Upper lobe of left lung (tissue), 6 donors: ENCODE measurements at places on chromosomes 5 and 9.
A peak's percentile ranks its signal among the peaks of the same experiment; 100 is the strongest.

GRCh38 chr9:88754886-88755285 is 219.9 kb downstream of the NXNL2 start:
- no peak for DNase-seq

GRCh38 chr9:134359493-134360179 is 33.4 kb downstream of the RXRA start:
- no peak for DNase-seq

DNA sequence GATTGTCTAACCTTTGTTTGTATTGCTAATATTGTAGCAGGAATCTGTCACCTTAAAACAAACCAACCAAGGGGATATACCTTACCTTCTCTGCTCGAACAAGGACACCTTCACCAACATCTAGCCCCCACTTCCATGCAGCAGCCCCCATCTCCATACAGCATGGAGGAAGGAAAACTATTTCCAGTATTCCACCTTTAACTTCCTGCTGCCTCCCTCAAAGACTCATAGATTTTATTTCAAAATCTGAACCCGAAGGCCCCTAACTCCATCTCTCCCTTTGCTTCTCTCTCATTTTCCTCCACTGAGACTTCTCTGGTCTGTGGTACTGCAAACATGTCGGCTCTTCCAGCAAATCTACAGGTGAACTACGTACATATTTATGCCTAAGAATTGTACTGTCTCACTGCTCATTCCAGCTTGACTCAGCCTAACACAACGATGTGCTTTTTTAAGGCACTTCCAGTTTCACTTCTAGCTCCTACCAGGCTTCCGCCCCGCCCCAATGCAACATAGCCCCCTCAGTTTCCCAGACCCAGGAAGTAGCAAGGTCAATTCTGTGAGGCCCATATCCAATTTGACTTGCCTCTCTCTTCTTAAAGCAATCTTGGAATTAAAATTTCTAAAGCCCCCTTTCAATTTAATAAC is 70.7 kb upstream of the RNF38 start:
- DNase-seq, result peak; percentile 65

DNA sequence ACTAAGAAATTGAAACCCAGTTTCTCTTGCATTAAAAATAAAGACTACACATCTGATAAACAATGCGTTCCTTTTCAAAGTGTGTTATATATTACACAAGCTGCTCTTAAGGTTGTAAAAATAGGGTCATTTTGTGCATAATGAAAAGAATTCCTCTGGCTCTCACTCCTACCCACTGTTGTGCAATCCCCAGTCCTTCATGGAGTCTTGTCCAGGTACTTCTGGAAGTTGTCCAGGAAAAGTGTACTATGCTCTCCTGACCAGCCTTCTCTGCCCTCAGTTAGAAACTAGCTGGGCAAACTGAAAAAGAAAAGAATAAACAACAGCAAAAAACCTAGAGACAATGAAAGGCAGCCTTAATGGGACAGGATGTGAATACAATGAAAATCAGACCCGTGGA is 345.5 kb upstream of the PAPPA start:
- no peak for DNase-seq

DNA sequence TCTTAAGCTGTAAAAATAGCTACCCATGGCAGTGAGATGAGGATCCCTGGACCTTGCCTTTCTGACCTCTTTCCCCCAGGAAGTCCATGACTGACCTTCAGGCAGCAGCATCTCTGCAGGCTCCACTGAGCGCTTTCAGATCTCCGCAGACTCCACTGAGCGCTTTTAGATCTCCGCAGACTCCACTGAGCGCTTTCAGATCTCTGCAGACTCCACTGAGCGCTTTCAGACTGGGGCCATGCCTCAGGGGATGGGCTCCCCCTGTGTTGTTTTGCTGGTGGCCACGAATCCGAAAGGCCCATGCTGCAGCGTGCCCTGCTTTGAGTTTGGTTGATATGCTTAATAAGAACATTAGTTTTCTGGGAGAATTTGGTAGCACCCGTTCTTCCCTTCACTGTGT is 254.2 kb downstream of the FANCC start:
- DNase-seq, result no peak

DNA sequence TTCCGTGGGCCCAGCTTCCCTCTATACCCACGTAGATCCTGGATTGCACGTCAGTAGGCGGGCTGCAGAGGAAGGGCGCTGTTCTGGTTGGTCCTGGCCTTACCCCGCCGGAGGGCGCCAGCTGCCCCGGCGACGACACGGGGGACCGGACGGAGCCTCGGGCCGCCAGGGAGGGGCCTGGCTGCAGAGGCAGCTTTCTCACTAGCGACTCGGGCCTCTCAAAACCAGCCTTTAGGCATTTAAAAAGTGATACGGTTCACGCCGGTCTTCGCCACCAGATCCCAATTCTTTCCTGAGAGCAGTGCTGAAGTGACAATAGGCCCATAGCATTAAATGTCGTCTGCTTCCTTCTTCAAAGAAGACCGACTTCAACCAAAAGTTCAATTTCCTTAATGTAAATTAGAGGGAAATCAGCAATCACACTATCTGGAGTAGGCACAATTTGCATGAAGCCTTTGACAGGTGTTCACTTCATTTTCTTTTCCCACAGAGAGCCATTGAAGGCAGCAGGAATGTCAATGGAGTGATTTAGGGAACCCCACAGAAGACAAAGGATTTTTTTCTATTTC is 17.6 kb upstream of the UBE2D2 start:
- DNase-seq, result peak; percentile 80

DNA sequence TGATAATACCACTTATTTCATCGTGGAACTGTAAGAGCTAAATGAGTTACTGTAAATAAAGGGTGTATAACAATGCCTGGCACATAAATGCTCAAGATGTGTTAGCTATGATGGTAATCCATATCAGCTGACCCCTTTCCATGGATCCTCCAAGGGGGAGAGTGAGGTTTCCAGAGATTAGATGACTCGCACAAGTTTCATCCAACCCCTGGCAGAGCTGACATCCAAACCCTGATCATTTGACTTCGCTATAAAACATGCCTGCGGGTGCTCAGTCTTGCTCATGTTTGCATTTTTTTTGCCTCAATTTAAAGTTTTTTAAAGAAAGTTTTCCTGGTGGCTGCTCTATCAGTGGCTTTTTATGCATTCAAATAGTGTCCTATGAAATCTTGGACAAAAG is 145.7 kb upstream of the SMIM23 start:
- DNase-seq, result no peak

GRCh38 chr5:77882670-77883257 is 106.6 kb upstream of the TBCA start:
- DNase-seq, result no peak

DNA sequence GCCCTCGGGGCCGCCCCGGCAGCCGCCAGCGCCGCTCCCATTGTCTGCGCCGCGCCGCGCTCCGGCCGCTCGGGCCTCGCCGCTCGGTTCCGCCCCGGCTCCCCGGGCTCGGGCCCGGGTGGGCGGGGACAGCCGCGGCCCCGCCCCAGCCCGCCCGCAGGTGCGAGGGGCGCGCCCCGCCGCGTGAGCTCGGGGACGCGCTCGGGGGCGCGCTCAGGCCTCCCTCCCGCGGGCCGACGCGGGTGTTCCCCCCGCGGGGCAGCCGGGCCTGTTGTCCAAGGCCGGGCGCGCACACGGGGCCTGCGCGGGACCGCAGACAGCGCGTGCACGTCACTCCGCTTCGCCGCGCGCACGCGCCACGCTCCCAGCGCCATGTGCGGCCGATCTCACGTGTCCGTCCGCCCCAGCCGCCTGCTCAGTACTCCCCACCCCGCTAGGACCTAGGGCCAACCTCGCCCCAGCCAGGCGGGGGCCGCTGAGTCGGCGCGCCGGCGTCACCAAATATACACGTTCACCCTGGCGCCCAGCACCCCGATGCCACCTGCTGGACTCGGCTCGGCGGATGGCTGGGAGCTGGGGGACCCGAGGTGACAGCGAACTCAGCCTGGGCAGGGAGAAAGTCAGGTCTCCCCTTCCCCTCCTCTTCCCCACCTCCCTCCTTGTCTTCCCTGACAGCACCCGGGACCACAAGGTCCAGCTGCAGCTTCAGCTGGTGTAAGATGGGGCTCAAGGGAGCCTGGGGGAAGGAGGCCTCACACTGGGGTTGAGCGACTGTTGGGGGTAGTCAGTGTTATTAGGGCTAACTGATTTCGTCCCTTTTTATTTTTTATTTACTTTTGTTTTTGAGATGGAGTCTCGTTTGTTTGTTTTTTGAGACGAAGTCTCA is 14.3 kb downstream of the GBGT1 start:
- peak; percentile 98 for DNase-seq

GRCh38 chr5:123278284-123278683 is 144.9 kb downstream of the CEP120 start:
- DNase-seq, result no peak

GRCh38 chr5:127063257-127063913 is 9.9 kb downstream of the C5orf63 start:
- DNase-seq, result no peak

DNA sequence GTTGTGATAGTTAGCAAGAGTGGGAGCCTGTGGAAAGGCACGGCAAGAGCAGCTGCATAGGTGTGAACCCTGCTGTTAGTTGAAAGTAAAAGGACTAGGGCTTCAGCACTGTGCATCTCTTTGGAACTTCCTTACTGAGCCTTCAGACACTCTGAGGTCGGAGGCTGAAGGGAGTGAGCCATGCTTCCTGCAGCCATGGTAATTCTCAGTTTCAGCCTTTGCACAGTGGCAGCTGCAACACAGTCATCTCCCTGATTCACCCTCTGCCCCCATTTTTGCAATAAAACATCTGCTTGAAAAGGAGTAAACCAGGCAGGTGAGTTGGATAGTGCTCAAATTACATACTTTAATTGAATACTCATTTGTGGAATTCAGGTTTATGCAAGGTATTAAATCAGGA is 6.5 kb upstream of the TLE4 start:
- DNase-seq, result no peak

GRCh38 chr5:171573021-171573420 is 153.6 kb downstream of the FGF18 start:
- DNase-seq, result no peak

DNA sequence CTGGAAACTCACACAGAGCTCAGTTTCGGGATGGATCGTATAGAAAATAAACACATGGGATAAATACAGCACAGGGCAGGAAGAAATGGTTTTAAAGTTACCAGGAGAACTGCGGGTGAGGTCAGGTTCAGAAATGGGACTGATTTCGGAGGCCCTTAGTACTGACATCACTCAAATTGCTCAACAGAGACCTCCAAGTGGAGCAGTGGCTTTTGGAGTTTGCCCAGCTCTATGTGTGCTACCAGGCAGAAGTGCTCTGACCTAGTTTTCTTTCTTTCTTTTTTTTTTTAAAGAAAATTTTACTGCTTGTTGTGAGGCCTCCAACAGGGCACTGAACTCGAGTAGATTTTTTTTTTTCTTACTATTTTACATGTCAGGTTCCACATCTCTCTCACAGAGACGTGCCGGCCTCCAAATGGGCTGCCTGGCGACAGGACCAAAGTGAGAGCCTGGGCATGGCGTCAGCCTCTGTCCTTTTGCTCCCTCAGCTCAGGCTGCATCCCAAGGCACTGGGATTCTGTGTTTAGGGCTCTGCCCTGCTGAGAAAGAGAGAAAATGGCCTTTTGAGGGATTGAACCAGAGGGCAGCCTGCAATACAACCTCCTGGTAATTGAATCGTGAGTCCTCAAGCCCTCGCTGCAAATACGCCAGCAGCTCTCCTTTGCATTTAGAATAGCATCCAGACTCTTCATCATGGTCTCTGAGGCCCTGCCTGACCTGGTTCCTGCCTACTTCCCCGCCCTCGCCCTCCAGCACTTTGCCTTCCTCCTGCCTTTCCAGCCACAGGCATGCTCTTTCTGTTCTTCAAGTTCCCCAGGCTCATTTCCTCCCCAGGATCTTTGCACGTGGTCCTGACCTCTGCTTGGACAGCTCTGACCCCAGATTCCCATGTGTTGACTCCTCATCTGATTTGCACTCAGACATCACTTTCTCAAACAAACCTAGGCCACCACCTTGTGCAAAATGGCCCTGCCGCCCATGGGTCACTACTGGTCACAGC is 173.5 kb downstream of the FGF1 start:
- DNase-seq, result peak; percentile 63

GRCh38 chr9:71769175-71770161 is 1.2 kb upstream of the CEMIP2 start:
- peak; percentile 96 for DNase-seq

DNA sequence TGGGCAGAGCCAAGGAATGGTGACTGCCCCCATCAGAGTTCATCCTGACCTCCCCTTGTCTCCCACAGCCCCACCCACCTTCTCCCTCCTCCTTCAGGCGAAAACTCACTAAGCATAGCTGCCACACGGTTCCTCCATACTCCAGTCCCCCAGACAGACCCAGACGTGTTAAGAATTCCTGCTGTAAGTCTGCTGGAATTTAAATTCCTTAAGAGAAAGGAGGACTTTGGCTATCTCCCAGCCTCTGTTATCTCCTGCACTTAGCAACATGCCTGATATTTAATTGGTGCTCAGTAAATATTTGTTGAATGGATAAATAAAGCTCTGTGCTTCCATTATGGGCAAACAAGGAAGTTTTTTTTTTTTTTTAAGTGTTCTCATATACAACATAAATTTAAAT is 213.7 kb downstream of the RFK start:
- DNase-seq, result no peak

DNA sequence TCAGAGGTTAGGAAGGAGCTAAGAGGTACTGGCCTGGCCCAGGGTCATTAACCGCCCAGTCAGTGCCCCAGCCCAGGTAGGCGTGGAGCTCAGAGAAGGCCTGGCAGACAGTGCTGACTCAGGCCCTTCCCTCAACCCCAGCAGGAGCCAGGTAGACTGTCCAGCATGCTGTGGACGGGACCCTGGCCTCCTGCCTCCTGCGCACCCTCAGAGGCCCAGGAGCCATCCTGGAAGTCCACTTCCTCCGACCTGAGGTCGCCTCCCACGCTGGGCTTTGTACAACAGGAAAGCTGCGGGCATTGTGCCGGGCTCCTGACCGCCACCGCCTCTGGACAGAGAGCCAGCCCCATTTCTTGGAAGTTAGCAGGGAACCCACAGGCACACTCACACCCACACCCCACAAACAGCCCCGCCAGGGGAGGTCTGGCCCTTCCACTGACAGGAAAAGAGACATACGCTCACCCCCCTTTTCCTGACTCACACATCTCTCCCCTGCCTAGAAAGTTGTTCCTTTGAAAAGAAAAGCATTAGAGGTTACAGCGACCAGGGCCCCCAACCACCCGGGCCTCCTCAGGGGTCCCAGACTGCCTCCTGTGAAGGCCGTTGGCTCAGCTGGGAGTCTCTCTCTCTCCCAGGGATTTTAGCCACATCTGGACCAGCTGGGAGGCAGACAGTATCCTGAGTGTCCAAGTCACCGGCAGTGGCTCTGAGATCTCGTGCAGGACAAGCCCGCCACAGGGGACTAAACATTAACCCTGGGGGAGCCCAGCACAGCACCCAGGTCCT is 7.7 kb downstream of the RALGDS start:
- peak; percentile 75 for DNase-seq

- DNase-seq, result no peak
Observed at GRCh38 chr9:19624519-19624918, 164.3 kb downstream of the SLC24A2 start.
